ENCODE measurements at places on chromosomes 1 and 21. TPM values are rescaled to one million over a fixed set of nuclear protein-coding genes. Genes with fewer than 3 reads are reported as not detected.

CATSPER4 gene
- not detected for polyA plus RNA-seq

NUDT17 gene
- polyA plus RNA-seq, result 1.5 TPM

SLC30A10 gene
- not detected for polyA plus RNA-seq

TTC34 gene
- polyA plus RNA-seq, result 0.20 TPM

LRRC38 gene
- polyA plus RNA-seq, result 0.09 TPM

CRYAA gene
- polyA plus RNA-seq, result not detected

ANGPTL3 gene
- not detected for polyA plus RNA-seq

LRRIQ3 gene
- 0.35 TPM for polyA plus RNA-seq

LCE2B gene
- not detected for polyA plus RNA-seq

HSPB7 gene
- polyA plus RNA-seq, result 6.6 TPM

LCE3D gene
- polyA plus RNA-seq, result 3.6 TPM

All from esophagus (tissue), 2 donors.